AG10803 (cell line): ENCODE measurements at places on chromosomes 7 and 10.

DNA sequence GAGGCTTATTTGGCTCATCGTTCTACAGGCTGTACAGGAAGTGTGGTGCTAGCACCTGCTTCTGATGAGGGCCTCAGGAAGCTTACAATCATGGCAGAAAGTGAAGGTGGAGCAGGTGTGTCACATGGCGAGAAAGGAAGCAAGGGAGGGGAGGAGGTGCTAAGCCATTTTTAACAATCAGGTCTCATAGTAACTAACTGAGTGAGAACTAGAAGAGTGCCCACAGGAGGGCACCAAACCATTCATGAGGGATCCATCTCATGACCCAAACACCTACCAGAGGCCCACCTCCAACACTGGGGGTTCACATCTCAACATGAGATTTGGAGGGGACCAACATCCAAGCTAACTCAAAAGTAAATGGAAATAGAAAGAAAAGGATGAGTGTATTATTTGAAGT is 78.1 kb downstream of the CXCL12 start:
- DNase-seq, result peak; percentile 12

DNA sequence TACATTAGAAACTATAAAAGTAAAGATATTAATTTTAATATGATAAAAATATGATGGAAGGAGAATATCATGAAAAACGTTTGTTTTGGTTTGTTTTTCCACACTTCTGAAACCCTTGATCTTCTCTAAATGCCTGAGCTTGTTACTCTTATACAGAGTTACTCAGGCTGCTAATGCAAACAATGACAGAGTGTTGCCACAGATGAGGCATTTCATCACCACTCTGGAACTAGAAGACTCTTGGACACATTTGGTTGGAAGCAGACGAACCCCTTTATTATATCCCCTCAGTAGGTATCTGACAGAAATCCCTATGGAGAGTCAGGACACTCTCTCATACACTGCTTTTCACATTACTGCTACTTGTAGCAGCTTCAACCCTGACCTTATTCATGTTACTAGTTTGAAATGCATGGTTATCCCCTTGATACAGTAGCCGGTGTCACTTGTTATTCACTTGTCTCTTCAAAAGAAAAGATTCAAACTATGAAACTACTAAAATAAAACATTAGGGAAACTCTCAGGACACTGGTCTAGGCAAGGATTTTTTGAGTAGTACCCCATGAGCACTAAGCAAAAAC is 66.9 kb downstream of the SEMA3C start:
- peak; percentile 61 for DNase-seq

DNA sequence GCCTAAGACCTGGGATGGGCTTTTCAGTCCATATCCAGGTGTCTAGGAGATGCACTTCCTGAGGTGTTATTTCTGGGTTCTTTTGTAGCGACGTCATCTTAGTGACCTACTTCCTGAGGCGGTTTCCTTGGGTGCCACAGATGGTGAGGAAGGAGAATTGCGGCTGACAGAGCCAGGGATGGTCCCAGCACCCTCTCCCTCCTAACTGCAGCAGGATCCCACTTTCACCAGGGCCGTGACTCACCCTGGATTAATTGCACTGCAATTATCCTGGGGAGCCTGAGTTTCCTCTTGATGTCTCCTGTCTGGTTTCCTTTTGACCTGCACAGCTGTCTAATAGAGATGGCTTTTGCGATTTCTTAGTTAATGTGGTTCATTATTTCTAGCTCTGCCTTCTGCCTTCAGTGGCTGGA is 271.7 kb downstream of the TCF7L2 start:
- DNase-seq, result peak; percentile 43

DNA sequence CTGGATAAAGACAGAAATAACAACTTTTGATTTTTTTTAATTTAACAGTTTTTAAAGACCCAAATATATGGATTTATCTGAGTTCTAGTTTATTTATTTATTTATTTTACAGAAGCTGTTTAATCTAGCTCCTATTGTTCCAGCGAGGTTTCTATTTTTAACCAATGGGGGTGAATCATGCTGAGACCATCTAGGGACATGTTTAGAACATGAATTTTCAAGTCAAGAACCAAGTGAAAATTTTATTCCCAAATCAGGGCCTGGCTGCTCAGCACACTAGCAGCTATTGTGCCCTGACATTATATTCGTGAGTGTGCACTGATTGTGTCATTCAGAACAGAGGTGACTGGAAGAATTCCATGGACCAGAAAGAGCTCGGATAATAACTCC is 24.6 kb upstream of the MPP7 start:
- DNase-seq, result peak; percentile 35
